GOT3 (cell line): ENCODE measurements at places on chromosomes 3 and 15.

- no peak for DNase-seq
Measured at GRCh38 chr15:74336061-74337005, 31.1 kb downstream of the CYP11A1 start.

DNA sequence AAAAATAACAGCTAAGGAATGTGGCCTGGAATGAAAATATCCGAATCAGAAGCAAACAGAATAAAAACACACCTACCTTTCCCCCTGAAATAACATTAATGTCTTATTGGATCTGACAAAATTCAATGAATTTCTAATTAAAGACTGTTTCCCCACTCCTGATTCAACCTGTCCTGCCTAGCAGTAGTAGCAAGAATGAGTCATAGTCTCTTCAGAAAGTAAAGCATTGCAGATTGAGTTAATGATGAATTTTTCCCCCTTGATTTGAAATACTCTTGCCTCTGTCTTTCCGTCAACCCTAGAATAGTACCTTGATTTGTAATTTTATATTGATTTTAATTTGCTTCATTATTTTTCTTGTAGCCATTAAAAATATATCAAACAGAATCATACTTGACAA, 212.4 kb downstream of the CNTN4 start:
- no peak for DNase-seq

GRCh38 chr3:189563853-189564563, 67.2 kb upstream of the TP63 start:
- DNase-seq = peak; percentile 17

DNA sequence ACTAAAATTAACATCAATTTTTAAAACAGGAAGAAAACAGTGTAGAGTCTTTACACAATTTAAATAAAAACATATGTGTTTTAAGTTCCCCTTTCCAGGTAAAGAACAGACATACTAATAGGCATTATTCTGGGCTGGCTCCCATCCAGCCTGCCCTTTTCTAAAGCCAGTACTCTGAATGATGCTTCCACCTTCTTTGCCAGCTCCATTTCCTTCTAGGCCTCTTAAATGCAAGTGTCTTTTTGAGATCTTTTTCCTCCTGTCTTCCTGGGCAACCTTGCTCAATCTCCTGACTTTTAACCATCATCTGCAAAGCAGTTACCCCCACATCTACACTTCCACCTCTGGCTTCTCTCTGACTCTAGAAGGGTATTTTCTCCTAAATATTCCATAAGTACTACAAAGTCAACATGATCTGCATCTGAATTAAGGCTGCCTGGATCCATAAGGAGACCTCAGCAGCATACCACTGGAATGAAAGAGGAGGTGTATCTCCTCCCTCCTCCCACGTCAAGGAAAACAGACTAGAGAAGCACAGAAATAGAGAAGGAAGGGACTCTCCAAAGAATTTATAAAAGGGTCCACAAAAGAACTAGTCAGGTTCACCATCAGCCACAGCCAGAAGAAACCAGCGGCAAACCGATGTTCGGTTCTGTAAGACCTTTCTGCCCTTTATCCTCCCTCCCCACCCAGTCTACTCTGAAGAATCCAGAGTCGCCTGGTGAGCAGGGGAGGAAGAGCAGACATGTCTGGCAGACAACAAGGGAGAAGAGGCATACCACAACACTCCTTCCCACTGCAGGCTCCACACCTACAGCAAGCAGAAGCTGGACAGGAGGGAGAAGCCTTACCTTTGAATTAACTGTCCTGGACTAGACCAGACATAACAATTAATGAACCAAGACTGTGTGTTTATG, 47.1 kb downstream of the GOLIM4 start:
- no peak for DNase-seq

- DNase-seq = no peak
Measured at GRCh38 chr3:193554811-193555210, at the start of gene ATP13A4. ATP13A4 (minus strand) TSS chr3:193554895; CDS start chr3:193554799, 96 bp downstream.

GRCh38 chr3:46968783-46969428, 7.6 kb downstream of the CCDC12 start:
- no peak for DNase-seq

DNA sequence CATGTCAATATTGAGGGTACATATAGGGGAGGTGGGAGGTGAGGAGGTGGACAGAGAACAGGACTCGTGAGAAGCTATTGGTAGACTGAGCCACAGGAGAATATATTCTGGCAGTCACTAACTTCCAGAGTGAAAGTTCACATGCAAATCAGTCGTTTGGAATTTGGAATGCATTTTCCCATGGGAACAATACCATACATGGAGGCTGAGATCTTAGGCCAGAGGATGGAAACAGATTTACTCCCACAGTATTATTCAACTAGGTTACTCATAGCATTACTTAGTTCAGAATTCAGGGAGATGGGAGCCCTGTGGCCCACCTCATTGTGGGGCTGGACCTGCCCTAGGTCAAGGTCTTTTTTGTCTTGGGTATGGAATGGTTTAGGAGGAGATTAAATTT, 36.4 kb upstream of the ABHD2 start:
- no peak for DNase-seq

- DNase-seq = no peak
Measured at GRCh38 chr3:125116311-125117080, 60.7 kb upstream of the HEG1 start.

DNA sequence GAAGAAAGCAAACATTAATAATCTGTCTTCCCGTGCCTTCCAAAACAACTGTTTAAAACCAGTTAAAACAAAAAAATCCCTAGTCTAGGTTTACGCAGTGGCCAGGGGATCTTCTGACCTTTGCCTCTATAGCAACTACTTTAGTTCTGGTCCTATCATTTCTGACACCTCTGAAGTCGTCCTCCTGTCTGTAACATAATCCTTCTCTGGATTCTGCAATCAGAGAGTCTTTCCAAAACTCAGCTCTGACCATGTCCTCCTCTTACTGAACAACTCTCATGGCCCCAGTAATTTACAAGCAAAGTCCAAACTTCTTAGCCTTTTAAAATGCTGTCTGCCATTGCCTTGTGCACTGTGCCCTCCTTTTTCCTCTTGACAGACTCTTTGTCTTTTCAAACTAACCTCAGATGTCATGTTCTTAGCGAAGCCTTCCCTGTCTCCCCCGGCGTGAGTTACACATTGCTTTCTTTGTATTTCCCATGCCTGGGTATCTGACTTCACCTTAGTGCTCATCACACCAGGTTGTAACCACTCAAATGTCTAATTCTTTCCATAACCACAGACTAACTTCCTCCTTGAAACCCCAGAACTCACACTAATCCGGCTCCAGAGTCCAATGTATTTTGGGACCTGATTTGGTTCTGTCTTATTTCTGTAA, 105.2 kb upstream of the BNIP2 start:
- no peak for DNase-seq

- no peak for DNase-seq
Measured at GRCh38 chr3:159964166-159964973, 24.3 kb upstream of the IL12A start.

GRCh38 chr3:38582941-38583645, 66.4 kb downstream of the SCN5A start:
- no peak for DNase-seq

DNA sequence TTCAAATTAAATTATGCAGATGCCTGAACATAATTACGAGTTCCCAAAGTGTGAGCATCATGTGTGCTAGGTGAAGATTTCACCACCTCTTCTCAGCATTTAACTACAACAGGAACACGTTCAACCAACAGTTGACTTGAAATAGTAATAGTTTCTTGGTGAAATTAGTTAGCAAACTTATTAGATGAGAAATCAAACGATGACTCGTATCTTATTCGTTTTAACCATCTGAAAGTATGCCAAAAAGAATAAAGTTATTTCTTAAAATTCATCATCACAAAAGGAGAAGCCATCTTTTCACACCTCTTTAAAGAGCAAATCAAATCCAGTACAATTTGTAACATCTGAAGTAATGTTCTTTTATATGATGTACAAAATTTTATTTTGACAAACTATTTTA, 2.3 kb downstream of the BNC1 start:
- no peak for DNase-seq

DNA sequence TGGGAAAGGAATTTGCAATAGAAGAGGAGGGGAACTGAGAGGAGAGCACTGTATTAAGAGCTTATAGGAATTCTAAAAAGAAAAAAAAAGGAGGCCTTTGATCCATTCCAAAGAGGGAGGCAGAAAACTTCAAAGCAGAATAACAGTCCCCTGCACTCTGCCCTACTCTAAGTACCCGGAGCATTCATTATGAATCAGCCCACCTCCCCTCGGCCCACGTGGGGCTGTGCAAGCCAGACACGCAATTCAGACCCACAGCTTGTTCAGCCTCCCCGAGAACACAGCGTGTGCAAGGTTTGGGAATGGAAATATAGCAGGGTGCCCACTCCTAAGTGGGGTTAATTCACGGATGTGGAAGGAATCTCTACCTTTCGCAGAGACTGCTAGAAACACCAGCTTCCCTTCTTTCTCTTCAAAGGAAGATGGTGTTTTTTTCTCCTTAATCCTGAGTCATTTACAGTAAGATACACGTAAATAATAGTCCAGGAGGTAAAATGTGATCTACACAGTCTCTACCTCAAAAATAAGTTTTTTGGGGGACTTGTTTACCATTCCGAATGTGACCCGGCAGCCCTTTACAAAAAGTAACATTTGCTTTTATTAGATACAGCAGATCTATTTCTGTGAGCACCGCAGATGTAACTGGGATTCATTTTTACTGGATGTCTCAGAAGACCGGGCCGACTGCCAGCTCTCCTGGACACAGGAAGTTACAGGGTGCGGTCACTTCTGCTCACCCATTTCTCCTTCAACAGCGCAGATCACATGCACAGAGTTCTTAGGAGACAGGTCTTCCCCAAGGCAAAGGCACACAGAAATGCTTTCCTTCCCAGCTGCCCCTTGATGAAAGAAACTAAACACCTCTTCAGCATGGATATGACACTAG, 768.5 kb upstream of the CFAP20DC start:
- DNase-seq = peak; percentile 47

GRCh38 chr3:56324473-56324872, 143.8 kb downstream of the ERC2 start:
- no peak for DNase-seq

DNA sequence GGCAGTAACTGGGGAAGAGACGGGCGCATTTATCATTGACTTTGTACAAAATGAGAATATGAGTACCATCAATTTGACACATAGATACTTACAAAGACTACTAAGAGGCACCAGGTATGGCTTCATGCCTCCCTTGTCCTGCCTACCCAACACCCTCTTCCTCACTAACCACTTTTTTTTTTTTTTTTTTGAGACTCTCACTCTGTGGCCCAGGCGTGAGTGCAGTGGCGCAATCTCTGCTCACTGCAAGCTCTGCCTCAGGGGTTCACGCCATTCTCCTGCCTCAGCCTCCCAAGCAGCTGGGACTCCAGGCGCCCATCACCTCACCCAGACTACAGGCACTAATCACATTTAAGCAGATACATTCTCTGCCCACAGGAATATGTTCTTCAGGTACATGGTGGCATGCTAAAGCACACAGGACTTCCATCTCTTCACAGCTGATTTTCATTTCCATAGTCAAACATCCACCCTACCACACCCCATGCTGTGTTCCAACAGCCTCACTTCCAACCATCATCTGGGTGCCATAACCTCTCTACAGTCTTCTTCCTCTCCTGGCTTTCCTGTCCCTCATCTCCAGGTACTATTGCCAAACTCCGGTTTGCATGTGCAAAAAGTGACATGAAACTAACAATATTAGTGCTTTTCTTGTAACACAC, 41.7 kb downstream of the RAB27A start:
- no peak for DNase-seq

GRCh38 chr3:106215047-106215446, 346.2 kb upstream of the CBLB start:
- DNase-seq = no peak

DNA sequence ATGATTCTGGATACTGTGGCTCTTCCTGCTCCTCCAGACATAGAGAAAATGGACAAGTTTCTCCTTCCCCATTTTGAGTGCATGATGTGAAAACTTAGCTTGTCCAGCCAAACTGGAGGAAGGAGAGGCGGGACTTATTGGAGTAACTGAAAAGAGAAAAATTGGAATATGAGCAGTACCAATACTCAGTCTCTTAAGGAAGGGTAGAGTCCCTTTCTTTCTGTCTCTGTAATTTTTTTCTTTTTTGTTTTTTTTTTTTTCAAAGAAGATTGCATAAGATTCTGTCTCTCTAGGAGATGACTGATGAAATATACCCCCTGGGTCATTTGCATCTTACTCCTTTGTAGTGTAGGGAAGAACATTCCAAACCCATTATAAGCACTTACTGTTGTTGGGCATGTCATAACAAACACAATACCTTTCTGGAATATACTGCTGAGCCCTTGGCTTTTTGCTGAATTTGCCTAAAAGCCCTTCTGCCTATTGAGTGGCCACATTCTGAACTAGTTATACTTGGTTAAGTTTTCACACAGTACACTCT, 498.1 kb upstream of the TPRG1 start:
- no peak for DNase-seq

- DNase-seq = no peak
Measured at GRCh38 chr3:110332629-110333028, 739.0 kb upstream of the NECTIN3 start.

DNA sequence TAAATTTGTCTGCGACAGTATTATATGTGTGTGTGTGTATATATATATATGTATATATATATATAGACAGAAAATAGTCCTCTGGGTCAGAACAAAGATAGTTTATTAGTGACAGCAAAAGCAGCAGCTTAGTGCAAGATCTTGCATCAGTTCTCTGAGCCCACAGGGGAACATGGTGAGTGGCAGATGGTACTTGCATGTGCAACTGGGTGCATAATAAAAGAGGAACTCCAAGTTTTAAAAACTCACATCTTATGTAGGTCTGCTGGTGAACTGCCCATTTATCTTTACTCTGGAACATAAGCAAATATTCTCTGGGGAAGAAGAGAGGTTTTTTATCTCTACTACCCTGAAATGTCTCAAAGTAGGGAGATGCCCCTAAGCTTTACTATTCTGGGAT, 276.4 kb downstream of the POLQ start:
- no peak for DNase-seq

GRCh38 chr3:76789237-76789636, 250.7 kb upstream of the ROBO2 start:
- no peak for DNase-seq

GRCh38 chr3:172102123-172102882, 62.9 kb downstream of the FNDC3B start:
- DNase-seq = no peak

- DNase-seq = peak; percentile 55
Measured at GRCh38 chr3:115239717-115240116, 92.6 kb upstream of the ZBTB20 start.

- no peak for DNase-seq
Measured at GRCh38 chr3:129597087-129597999, 9.1 kb downstream of the PLXND1 start.

DNA sequence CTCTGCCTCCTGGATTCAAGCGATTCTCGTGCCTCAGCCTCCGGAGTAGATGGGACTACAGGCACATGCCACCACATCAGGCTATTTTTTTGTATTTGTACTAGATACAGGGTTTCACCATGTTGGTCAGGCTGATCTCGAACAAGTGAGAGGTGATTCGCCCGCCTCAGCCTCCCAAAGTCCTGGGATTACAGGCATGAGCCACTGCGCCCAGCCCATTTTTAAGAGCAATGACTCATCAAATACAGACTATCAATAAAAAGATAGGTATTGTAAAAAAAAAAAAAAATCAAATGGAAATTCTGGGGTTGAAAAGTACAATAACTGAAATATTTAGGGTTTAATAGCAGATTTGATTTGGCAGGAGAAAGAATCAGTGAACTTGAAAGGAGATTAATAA, 129.0 kb downstream of the TJP1 start:
- DNase-seq = no peak

GRCh38 chr15:63601026-63601703, 4.0 kb downstream of the FBXL22 start:
- no peak for DNase-seq

- no peak for DNase-seq
Measured at GRCh38 chr3:21372316-21372715, 378.7 kb downstream of the ZNF385D start.

GRCh38 chr3:176951586-176952292, 245.5 kb downstream of the TBL1XR1 start:
- no peak for DNase-seq
